ENCODE measurements at places on chromosomes 6 and 20. TPM values are rescaled to one million over a fixed set of nuclear protein-coding genes. Genes with fewer than 3 reads are reported as not detected.

Gene FRK
- total RNA-seq, result 0.78 TPM

Gene IMPG1
- not detected for total RNA-seq

Gene VEGFA
- 220 TPM for total RNA-seq

Gene TRMT11
- 40.8 TPM for total RNA-seq

Gene HLA-DOA
- total RNA-seq, result 9.8 TPM

Gene FRMD1
- 13.1 TPM for total RNA-seq

Gene DNAJC5
- total RNA-seq, result 40.2 TPM

Gene KIF6
- total RNA-seq, result not detected

Gene BPIFB2
- total RNA-seq, result not detected

Gene SRMS
- not detected for total RNA-seq
